ENCODE measurements at places on chromosomes 11 and 22.

- DNase-seq = no peak
Measured at GRCh38 chr11:132718711-132719671, 813.3 kb downstream of the OPCML start.

DNA sequence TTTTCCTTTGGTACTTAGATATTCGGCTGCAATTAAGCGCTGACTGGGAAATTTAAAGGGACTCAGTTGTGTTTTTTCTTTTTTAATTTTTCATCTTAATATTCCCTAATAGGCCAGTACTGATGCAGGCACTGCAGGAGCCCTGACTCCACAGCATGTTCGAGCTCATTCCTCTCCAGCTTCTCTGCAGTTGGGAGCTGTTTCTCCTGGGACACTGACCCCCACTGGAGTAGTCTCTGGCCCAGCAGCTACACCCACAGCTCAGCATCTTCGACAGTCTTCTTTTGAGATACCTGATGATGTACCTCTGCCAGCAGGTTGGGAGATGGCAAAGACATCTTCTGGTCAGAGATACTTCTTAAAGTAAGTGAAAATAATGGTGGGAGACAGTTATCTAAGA lies 3.8 kb downstream of the YAP1 start:
- no peak for DNase-seq

DNA sequence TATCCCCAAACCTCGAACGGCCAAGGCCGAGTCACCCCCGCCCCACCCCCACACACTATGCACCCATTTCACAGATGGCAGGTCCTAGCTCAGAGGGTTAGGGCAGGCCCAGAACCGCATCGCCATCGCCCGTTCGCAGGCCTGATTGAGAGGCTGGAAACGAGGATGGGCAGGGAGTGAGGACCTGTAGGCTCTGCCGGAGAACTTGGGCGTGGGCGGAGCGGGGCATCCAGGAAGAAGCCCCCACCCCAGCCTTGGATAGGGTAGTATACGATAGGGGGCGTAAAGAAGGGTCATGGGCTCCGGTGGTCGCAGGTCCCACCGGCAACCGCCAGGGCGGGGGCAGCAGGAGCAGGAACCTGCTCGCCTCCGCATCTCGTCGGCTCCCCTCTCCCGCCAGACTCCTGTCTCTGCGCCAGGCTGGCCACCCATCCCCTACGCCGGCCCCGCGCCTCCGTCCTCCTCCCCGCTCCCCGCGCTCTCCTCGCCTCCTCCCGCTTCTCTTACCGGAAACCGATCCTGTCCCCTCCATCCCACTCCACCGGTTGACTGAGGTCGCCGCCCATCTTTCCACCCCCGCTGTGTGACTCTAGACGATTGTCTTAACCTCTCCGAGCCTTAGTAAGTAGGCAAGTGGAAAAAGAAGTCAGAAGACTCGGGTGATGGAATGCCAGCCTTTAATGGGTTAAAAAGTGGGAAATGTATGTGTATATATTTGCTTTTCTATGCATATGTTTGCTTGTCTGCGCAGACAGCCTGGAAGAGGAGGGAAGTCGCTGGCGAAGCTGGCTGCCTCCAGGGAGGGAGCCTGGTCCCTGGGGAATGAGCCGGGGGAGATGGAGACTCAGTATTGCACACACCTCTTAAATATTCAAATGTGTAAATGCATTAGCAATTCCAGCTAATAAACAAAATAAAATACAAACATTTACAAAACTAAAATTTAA lies 52.8 kb downstream of the CYTH4 start:
- no peak for DNase-seq

GRCh38 chr11:71336176-71336995 lies 84.0 kb upstream of the SHANK2 start:
- DNase-seq = no peak

DNA sequence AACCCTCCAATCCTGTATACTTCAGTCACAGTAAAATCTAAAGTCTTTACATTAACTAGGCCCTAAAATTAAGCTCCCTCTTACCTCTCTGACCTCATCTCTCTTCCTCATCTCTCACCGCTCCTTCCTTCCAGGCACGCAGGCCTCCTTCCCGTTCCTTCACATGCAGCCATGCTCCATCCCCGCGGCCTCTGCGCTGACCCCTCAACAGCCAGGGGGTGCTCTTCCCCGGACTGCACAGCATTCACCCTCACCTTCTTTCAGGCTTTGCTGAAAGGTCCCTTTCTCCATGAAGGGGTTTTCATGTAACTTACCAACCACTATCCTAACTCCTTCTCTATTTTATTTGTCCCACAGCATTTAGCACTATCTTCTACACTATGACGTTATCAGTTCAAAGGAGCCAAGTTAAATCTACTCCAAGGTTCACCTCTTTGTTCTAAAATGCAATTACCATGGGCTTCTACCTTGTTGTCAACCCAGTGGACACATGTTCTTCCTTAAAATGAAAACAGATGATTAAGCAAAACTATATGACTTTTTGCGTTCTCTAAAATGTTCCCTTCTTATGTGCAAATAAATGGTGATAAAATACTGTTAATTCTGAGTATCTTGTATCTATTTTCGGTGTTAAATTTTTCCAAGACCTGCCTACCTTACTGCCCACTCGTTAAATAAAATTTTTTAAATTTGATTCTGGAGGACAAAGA lies 57.8 kb upstream of the APOA1 start:
- no peak for DNase-seq

- no peak for DNase-seq
Measured at GRCh38 chr11:114924042-114924441, 245.7 kb downstream of the NXPE2 start.

- DNase-seq = no peak
Measured at GRCh38 chr11:109747839-109748238, 325.8 kb downstream of the C11orf87 start.

- no peak for DNase-seq
Measured at GRCh38 chr11:126655807-126656128, 300.3 kb downstream of the ST3GAL4 start.

DNA sequence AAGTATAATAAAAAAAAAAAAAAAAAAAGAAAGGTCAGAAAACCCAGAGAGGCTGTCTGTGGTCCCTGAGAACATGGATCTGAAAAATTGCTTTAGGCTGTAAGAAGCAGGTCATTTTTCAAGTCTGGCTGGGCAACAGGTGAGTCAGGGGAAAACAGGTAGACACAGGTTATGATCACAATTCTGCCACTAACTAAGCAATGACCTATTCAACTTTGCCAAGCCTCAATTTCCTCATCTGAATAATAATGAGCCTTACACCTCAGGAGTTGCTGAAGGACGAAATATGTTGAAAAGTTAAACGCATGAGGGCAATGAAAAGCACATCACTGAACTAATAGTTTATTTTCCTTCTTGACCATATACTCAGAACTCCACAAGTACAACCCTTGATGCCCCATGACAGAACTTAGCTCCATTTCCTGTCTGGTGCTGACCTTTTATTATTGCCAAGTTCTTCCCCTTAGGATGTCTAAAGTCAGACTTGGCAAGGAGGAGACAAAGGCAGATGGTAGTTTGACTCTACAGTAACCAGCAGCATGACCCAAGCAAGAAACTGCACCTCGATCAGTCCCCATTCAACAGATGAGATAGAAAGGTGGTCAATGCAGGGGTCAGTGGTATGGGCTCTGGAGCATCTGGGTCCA lies 93.6 kb downstream of the SYN3 start:
- no peak for DNase-seq

GRCh38 chr11:67627441-67627811 lies 2.3 kb downstream of the NUDT8 start:
- DNase-seq = no peak

GRCh38 chr11:6448574-6448973 lies 7.8 kb upstream of the HPX start:
- DNase-seq = no peak

- DNase-seq = no peak
Measured at GRCh38 chr11:70141486-70142220, 61.4 kb upstream of the FADD start.

DNA sequence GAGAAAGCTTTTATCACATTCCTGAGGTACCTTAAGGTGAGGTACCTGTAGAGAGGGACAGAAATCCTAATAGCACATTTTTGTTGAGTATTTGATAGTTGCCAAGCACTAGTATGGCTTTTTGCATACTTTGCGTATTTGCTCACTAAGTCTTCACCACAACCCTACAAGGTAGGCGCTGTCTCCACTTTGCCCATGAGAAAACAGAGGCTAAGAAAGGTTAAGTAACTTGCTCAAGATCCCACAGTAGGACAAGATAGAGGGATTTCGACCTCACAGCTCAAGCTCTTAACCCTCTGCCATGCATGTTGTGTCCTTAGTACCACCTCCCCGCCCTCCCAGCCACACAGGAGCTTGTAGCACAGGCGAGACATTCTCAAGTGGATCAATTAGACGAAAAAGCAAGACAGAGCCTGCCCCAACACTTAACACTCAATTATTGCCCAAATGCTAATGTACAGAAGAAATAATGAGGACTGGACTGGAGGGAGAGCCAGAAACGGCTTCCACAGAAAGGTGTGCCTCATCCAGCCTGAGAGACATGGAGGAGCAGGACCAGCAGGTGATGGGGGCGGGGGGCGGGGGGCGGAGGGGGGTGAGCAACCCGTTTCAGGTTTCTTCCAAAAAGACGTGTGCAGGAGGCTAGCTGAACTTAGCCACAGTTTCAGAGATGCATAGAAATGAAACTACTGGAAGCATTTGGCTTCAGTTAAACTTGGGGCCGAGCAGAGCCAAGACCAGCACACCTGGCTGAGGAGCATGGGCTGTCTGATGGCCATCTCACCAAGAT lies 26.7 kb upstream of the CD44 start:
- peak; percentile 13 for DNase-seq

GRCh38 chr11:61472868-61473267 lies 35.7 kb upstream of the LRRC10B start:
- DNase-seq = no peak

- DNase-seq = no peak
Measured at GRCh38 chr11:75576499-75576918, 14.5 kb downstream of the SERPINH1 start.

GRCh38 chr11:30143098-30143705 lies 87.6 kb upstream of the FSHB start:
- no peak for DNase-seq

DNA sequence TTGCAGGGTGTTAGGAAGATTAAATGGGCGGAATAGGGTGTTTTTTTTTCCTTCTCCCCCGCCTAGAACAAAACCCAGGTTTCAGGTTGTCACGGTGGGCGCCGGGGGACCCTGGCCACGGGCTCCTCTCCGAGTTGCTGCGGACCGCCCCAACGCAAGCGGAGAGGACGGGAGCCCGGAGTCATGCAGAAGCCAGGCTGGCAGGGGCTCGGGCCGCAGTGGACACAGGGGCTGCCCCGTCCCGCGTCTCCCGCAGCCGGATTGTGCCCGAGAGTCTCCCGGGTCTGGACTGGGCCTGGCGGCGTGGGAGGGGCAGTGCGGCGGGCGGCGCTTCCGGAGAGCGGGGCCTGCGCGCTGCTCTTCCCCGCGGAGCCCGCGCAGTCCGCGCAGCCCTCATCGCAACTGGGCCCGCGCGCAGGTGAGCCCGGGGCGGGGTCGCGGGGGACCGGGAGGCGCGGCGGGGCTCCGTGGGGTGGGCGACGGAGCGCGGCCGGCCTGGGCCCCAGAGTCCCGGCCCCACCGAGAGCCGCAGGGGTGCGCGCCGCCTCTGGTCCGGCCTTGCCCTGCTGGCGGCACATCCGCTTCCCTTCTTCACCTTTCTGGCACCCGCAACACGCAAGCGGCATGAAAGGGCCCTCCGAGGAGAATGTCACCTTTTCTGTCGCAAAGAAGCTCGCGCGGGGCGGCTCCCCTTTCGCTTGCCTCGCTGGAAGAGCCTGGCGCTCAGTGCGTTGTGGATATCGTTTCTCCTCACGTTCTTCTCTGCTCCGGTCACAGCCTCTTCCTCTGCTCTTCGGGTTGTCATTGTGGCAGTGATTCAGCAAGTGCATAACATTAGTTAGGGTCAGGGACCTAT lies at the start of gene TIRAP:
Gene TIRAP (plus strand): TSS at position 358 of the 856 bp plus-strand sequence. CDS start 7,802 bp downstream, outside the sequence.
- no peak for DNase-seq

- DNase-seq = no peak
Measured at GRCh38 chr22:39534092-39534506, 1.6 kb upstream of the RPS19BP1 start.

DNA sequence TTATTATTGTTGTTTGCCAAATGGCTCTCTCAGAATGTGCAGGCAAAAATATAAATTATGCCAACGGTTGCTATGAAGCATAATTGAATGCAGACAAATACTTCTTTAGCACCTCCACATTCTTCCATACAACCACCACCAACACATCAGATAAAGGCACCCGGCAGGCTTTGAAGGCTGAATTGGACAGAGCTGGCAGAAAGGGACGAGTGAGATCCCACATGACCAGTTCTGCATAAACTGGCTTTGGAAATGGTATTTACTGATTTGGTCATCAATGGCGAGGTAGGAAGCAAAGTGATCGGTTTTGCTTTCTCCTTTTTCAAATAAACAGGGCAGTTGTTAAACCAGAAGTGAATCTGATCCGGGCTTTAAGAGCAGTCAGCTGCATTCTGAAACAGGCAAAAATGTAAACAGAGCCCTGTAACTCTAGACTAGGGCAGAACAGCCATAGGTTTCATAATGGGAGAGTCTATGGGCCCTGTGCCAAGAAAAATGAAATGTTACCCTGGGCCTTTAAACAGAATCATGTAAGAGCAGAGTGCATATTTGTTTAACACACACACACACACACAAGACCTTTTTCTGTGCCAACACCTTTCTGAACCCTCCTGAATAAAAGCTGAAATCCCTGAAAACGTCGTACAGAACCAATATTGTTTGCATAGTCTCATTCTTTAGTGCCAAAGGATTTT lies 97.7 kb downstream of the MPPED2 start:
- peak; percentile 87 for DNase-seq

DNA sequence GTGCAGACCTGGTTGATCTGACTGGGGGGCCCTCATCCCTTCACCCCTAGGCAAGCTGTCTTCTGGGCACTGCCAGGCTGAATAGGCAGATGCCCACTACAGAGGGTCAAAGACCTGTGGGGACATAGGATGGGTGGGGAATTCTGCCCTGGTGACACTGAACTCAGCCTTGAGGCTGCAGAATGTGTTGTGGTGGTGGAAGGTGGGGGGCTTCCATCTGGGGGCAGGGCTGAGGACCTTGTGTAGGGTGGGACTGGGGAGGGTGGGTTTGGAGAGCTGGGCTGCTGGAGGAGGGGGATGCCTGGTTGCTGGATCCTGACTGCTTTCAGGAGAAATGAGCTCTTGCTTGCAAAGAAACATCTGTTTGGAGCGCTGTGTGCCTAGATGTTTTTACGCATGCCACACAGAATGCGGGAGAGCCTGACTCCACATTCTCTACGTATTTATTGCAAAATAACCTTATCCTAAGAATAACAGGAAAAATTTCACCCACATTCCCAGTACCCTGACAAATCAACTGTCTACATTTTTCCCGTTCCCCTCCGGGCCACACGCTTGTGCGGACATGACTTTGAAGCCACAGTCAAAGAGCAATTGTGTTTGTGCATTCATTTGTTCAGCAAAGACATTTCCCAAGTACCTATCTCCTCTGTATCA lies 18.3 kb downstream of the SMIM38 start:
- no peak for DNase-seq

- DNase-seq = no peak
Measured at GRCh38 chr11:130801333-130802122, 114.8 kb downstream of the SNX19 start.

DNA sequence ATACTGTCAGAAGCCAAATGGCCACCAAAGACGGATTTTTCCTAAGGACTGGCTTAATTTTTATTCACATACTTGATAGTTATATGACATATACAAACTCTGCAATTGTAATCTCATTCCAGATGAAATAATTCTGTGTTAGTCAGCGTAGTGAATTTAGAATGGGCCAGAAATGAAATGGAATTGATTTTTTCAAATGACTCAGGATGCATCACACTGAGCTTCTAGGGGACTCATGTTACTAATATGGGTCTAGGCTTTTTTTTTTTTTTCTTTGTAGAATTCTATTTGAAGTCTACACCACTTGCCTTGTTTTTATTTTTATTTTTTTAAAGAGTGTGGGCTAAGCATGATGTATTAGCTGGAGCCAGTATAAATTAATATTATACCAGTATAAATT lies 62.7 kb downstream of the SPECC1L start:
- no peak for DNase-seq
